Inflammatory macrophage treated with lipopolysaccharide for 4 hours (primary cell): ENCODE measurements at places on chromosomes 6 and 20.

GRCh38 chr20:15188415-15188814 lies 851.0 kb upstream of the FLRT3 start:
- DNase-seq: no peak

DNA sequence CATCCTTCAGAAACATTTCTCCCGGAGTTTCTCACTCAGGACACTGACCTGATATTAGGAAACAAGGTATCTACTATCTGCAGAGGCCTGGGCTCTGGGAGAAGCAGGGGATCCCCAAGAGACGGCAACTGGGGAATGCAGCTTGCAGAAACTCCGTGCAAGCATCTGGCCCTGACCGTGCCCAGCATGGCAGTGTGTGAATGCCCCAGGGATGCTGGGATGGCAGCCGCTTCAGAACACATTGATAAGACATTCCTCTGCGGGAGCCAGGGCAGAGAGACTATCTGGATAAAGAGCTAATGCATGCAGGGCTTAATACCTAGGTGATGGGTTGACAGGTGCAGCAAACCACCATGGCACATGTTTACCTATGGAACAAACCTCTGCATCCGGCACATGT lies 55.4 kb downstream of the NFATC2 start:
- DNase-seq: no peak

DNA sequence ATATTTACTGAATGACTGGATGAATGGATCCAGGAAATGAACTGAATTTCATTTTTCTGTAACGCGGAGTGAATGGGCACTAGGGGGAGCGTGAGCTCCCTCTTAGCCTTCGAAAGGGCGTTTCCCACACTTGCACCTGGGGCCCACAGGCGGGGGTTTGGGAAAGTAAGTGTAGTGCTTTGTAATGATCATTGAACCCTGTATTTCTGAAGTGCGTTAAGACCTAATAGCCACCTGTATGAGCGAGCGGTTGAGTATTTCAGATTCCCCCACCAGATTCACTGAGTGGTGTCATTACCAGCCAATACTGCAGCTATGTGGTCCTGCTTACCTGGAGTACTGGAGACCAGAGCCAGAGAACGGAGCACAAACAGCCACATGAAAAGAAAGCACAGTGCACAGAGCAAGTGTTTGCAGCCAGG lies 10.5 kb downstream of the SYTL3 start:
- peak; percentile 37 for DNase-seq

DNA sequence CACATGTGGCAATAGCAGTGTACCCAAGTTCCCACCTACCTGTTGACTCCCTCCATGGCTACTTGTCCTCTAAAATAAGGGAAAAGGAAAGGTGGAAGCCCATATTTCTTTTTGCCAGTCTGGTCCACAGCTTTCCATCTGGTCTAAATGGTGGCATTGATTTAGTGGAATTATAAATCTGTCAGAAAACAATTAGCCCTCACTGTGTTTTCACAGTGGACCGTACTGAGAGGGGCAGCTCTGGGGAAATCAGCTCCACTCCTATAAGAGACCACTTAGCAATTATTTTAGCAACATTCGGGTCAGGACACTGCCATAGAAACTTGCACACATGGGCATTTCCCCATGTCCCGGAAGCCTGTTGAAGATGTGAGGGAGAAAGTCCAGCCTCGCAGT lies 653.4 kb upstream of the MARCKS start:
- no peak for DNase-seq

DNA sequence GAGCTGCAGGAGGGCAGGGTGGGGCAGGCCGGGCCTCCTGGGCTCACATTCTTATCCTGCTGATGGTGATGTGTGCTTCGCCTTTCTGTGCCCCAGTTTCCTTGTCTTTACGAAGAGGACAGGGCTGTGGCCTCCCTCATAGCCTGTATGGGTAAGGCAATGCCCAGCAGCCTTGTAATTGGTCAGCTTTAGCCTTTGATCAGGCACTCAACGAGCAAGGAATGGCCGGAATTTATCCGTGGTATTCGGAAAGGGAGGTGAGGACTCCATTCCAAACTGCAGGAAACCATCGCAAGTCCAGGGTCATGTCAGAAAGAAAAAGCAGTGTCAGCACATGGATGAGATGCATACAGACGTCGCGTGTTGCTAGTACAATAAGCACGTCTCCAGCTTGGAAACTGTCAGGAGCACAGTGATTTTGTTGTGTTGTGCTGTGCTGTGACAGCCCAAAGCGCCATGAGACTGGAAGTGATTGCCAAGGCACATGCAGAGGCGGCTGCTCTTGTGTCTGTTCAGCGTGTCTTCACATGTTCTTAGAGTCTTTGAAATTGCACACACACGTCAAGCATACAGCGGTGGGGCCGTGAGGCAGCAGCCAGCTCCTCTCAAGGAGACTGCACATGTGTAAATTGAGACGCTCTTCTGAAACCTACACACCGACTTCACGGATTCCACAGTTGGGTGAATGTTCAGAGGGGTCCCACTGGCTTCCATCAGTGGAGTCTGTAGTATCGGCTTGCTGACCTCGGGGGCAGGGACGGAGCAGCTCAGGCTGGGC lies 6.2 kb downstream of the SS18L1 start:
- DNase-seq: no peak

DNA sequence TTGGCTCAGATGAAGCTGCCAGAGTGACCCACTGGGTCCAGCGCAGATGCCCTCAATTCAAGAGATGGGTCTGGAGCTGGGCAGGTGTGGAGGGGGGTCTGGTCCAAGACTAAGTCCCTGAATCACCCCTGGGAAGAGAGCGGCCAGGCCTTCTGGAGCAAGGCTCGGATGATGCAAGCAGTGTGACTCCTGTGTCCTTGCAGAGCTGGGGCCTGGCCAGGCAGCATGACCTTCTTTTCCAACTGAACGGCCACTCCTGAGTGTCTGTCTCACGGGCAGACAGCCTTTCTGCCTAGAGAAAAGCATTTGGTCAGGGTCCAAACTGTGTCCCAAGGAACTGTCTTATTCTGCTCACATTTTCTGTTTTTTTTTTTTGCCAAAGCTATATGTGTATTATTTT lies 42.6 kb upstream of the FNDC1 start:
- DNase-seq: no peak

- no peak for DNase-seq
These were observed 53.7 kb downstream of the TOP1 start for GRCh38 chr20:41082306-41082705.

- DNase-seq: peak; percentile 18
These were observed 671 bp downstream of the EFHC1 start for GRCh38 chr6:52420668-52421358.

- DNase-seq: peak; percentile 67
These were observed 580 bp upstream of the SYCP2 start for GRCh38 chr20:59933849-59934585.

DNA sequence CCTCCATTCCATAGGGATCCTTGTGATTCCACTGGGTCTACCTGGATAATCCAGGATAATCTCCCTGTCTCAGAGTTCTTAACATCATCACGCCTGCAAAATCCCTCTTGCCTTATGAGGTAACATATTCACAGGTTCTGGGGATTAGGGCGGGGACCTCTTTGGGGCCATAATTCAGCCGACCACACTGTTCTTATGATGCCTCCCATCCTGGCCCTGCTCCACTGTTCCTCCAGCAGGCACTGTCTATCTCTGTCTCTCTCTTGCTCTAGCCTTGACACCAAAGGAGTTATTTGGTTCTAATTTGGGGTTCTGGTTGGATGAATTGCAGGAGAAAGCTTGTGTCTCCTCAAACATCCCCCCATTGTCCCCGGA lies 168.1 kb downstream of the NFATC2 start:
- DNase-seq: no peak

GRCh38 chr20:49831022-49831769 lies 18.6 kb downstream of the SLC9A8 start:
- no peak for DNase-seq

DNA sequence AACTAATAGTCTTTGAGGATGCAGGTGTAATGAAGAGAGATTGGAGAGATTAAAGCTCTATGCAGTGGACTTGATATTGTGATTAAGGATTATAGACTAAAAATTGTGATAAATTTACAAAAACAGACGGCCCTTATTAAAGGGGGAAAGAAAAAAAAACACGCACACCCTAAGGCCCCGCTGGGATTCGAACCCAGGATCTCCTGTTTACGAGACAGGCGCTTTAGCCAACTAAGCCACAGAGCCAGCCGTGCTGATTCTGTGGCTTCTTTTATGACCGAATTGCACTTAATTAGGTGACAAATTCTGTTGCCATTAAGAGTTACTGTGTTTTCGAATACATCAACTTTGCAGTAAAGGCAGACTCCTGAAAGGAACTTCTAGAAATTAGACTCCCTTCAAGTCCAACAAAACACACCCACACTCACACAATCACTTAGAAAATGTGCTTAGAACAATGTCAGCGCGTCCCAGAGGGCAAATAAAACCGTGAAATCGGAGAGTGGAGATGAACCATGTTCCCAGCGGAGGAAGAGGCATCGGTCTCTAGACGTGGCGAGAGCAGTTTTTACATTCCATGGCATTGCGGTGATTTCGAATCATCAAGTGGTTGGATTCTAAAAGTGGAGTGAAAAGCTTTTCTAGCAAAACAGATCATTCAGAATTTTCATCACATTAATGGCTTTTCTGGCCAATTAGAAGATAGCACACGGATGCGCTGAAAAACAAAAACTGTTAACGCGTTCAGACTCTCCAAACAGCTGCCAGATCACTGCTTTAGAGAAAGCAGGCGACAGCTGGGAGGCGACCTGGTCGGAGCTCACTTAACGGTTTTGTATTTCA lies 122.6 kb downstream of the GPX5 start:
- DNase-seq: peak; percentile 46

DNA sequence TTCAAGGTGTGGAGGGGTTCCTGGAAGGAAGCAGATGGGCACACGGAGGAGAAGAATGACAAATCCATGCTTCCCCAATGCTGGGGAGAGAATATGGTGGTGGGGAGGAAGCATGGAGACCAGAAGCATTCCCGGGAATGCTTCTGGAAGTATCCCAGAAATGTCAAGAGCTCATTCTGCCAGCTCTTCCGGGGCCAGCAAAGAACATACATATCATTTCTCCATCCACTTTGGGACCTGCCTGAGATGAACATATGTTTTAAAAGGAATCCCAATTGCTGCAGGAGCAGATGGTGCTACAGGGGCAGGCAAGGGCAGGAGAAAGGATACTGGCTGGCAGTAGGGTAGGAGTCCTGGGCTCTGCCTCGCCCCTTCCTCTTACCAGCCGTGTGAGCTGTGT lies 37.9 kb upstream of the CCDC167 start:
- DNase-seq: no peak

- DNase-seq: no peak
These were observed 117.8 kb downstream of the ZDHHC14 start for GRCh38 chr6:157498817-157499216.

GRCh38 chr6:40710626-40711330 lies 123.6 kb upstream of the LRFN2 start:
- no peak for DNase-seq

- no peak for DNase-seq
These were observed 328.1 kb upstream of the ARID1B start for GRCh38 chr6:156449128-156449527.

DNA sequence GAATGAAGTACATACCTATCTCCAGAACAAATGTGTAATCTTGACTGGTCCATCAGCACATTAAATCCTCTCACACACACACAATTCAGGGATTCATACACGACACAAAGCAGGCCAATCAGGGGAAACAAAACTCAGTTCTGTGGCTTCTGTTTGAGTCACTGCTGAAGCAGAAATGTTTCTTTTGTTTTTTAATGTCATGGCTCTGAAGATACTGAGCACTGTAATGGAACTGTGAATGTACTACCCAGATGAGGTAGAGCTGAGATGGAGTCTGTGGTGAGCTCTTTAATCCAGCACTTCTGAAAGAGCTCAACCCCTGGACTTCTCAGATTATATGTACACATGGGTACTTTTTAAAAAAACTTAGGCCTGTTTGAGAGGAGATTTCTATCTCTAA lies 116.4 kb downstream of the THEMIS start:
- no peak for DNase-seq

DNA sequence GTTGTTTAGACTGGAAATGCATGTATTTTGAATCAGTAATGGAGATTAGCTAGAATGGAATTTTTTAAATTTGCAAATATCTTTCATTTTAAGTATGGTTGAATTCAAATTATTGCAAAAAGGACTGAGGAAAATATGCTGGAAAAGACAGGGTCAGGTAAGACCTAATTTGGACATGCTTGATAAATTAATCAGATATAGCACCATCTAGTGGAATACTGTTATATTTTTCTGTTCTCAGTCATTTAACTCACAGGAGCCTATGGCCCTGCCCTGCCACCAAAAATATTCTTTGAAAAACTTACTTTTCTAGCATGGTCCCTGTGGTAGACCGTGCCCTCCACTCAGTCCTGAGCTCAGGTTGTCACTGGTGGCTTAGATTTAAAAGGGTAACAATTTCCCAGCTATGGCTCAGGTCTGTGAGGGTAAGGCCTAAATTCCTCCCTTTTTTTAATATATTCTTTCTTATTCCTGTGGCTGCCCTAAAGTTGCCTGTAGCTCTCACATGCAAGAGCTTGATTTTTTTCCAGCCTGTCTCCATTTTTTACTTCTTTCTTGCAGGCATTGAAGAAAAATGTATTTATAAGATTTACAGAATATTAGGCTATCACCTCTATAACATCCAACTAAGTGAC lies 25.3 kb upstream of the KIAA1586 start:
- DNase-seq: peak; percentile 57

DNA sequence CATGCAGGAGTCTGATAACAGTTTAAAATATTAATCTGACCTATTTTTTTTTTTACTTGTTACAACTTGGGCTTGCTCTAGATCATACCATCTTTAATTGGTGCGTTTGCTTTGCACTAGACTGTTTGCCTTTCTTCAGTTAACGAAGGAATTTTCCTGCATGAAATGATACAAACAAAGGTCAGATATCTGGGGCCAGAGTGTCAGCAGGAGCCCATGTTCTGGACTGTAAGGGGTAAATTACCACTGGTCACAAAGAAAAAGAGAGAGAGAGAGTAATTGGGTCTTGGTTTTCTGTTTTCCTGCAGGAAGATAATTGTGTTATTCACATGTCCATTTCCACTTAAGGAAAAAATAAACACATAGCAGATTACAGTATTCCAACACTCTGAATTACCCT lies 399.4 kb upstream of the MARCKS start:
- DNase-seq: no peak

DNA sequence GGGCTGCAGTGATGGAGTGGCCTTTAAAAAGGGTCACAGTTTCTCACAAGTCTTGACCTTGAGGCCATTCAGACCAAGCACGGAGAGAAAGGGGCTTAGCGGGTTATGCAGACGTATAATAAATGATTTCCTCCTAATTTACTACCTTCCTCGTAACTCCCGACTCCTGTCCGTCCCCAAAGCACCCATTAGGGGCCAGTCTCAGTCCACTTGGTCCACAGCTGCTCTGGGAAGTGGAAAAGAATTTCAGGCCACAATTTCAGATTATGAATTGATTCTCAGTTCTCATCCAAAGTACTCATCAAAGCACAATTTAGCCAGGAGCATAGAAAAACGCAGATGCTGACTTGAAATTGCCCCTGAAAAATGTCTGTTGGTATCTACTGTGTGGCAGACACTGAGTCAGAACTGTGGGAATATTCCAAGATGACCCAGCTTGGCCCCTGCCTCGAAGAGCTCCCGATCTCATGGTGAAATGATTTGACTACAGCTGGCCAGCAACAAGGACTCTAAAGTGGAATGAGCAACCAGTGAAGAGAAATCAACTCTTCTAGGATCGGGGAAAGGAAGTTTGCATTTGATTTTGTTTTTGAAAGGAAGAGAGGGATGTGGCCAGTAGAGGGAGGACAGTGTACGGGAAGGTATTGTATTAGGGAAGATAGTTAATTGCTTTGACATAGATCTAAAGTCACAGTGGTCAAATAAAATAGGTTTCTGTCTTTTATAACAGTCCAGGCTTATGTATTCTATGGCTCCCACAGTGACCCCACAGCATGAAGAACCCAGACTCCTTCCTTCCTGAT lies 15.2 kb upstream of the STK35 start:
- DNase-seq: no peak
